Cerebellar nuclear complex (tissue), 1 donor: ENCODE measurements at places on chromosomes 7 and 10.

- no peak for DNase-seq
These were observed 269.2 kb upstream of the PPP2R2D start for GRCh38 chr10:131631619-131632018.

GRCh38 chr10:49144058-49144720 lies 10.4 kb upstream of the FAM170B start:
- no peak for DNase-seq

GRCh38 chr7:36066343-36066664 lies 86.8 kb upstream of the EEPD1 start:
- DNase-seq: no peak

GRCh38 chr7:135575296-135575695 lies 17.6 kb downstream of the NUP205 start:
- no peak for DNase-seq

DNA sequence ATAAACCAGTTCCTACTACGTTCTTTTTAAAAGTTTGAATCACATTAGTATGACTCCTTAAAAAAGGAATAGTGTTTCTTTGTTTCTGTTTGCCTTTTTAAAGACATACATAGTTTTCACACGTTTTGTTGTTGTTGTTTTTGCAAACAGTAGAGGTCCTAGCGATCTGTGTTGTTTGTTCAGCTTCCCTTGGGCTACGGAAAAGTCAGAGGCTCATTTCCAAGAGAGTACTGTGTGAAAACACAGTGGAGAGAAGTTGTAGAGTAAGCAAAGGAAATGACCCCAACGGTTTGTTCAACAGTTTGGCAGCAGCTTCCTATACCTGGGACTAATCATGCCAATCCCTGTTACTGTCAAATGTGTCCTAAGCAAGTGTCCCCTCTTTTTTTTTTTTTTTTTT lies 87.1 kb upstream of the STEAP1 start:
- DNase-seq: no peak

DNA sequence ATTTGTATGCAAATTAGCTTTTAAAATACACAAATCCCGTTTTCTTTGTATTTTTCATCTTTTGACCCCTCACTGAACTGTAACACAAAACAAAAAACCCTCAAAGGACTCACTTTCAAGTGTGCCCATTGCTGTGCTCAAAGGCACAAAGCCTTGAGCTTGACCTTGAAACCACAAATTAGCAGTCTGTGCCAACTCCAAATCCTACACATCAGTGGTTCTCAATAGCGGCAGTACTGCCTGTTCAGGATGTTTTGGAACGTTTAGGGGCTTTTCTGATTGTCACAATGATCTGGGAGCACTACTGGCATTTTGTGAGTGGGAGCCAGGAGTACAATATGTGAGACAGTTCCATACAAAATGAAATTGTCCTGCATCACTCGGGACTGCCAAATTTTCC lies 55.5 kb downstream of the KDM7A start:
- no peak for DNase-seq

GRCh38 chr7:42914421-42915045 lies 2.7 kb upstream of the C7orf25 start:
- no peak for DNase-seq

DNA sequence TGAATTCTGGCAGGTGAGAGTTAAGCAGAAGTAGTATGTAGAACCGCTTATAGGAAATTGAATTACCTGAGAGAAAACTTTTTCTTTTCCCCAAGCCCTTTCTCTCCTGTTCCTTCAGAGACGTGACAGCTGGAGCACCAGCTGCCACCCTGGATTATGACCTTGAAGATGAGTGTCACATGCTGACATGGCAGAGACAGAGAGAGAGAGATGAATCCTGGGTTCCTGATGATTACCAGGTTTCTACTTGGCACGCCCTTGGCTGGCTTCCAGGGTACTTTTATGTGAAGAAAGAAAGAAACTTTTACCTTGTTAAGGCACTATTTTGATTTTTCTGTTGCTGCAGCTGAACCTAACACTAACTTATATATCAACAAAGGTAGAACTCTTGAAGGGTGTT lies 99.9 kb downstream of the GPR26 start:
- no peak for DNase-seq

DNA sequence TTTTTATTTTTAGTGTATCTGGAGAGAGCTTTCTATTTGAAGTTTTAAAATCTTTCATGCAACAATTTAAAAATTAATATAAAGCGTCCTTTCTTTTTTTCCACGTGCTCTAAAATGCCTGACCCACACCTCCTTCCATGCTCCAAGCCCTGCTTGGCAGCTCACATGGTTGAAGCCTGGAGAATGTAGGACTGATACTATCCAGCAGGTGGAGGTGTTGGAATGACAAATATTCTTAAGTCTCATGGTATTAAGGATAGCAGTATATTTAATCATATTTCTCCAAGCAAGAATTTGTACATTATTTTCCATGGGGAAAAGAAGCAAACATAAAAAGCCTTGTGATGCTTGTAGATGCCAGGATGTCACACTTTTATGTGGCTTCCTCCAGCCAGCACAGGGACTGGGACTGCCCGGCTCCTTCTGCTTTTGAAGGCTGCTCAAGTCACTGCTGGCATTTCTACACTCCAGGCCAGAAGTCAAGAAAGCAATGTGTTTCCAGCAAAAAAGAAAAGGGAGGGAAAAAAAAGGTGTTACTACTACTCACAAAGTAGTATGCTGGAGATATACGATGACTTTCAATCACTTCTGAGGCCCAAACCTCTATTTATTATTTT lies 49.7 kb downstream of the BZW2 start:
- DNase-seq: no peak

GRCh38 chr10:44180321-44181168 lies 204.4 kb downstream of the CXCL12 start:
- no peak for DNase-seq

- DNase-seq: no peak
These were observed 12.7 kb downstream of the CCDC136 start for GRCh38 chr7:128804484-128804883.
